Stimulated activated CD4-positive, alpha-beta T cell treated with anti-CD3 and anti-CD28 coated beads, Interleukin-15, amount 100 ng/mL, for 1 hour (primary cell): ENCODE measurements at places on chromosomes 11 and 22.

DNA sequence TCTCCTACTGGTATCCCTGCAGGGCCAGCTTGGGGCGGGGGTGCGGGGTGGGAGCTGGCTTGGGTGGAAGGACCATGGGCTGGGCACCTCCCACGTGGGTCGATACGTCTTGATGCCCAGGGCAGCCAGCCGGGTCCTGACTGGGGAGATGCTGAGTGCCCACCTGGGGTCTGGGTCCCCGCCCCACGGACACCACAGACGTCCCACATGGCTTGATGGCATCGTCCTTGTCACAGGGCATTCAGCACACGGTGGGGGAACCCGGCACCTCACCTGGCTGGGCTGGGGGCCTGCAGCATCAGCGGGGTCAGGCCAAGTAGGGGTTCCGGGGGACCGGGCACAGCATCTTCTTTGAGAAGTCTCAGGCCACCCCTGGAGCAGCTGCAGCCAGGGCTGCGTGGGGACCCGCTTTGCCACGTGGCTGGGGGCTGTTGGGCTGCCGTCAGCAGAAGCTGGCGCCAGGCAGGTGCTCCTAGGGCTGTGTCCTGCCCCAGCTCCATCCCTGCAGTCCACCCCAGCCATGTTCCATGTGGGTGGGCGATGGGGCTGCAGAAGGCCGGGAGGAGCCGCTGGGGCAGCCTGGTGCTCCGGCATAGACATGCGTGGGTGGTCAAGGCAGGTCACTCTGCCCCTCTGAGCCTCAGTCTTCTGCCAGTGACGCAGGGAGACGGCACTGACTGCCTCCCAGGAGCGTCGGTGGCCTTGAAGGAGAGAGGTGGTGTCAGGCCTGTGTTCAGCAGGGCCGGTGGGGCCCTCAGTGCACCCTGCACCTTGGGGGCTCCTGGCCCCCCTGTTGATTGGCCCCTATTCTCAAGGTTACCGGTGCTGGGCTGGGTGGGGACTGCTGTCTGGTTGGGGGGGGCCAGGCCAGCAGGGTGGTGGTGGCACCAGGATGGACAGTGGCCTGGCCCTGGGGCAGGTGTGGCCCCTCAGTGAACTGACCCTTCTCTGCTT is 8.4 kb downstream of the SELENOO start:
- no peak for DNase-seq

GRCh38 chr11:13384908-13385640 is 77.9 kb downstream of the BTBD10 start:
- DNase-seq: no peak

DNA sequence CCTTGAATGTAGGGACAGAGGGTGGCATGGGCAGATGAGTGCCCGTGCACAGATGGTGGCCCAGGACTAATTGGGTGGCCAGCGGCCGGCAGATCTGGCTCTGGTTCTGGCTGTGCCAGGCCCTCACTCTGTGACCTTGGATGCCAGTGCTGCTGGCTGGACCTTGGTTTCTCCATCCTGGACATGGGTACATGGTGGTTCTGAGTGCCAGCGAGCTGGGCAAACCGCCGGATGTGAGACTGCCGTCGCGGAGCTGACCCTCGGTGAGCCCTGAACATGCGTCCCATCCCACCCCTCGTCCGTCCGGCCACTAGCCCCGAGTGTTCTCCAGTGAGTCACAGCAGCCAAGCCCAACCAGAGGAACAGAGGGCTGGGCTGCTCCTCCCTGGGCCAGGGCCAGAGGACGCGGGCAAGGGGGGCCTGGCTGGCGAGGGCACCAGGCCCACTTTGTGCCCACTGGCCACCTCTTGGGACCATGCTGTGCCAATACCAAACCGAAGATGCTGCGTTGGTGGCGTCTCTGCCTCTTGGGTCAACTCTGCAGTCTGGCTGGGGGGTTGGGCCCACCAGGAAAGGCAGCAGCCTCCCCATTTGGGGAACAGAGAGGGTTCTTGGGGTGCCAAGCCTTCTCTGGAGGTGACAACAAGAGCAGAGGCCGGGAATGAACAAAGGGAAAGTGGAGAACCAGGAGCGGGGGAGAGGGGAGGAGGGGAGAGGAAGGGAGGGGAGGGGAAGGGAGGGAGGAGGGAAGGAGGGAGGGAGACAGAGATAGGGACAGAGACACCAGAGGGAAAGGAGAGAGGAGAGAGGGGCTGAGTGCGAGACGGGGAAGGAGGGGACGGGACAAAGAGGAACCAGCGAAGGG is 10.7 kb downstream of the LSP1 start:
- DNase-seq: no peak

- DNase-seq: no peak
Measured at GRCh38 chr11:65071907-65072630, 11.8 kb downstream of the CDCA5 start.

- no peak for DNase-seq
Measured at GRCh38 chr11:24297461-24297860, 199.4 kb upstream of the LUZP2 start.

GRCh38 chr11:129896062-129896461 is 684 bp upstream of the NFRKB start:
- DNase-seq: no peak

GRCh38 chr11:126573325-126573978 is 218.0 kb downstream of the ST3GAL4 start:
- DNase-seq: no peak

DNA sequence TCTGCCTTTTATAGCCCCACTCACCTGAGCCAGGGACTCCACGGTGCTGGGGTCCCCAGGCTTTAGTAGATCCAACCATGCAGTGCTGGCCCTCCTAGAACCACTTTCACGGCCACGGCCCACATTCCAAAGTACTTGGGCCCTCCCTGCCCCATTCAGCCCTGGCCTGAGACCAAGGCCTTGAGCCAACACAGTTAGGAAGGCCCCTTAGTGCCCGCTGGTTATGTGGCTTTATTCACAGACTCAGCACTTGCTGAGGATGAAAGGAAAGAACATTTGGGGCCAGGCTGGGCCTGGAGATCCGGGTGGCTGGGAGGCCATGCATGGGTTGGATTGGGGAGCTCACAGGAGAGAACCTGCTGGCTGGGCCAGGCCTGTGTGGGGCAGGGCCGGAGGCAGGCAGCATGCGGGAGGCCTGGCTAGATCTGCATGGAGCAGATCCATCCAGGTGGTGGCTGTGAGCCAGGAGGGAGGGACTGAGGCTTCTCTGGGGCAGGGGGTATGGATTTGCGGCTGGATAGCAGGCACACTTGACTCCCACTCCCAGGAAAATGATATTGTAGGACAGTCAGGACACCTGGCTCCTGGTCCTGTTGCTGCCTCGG is 12.6 kb downstream of the CHRM1 start:
- DNase-seq: no peak

DNA sequence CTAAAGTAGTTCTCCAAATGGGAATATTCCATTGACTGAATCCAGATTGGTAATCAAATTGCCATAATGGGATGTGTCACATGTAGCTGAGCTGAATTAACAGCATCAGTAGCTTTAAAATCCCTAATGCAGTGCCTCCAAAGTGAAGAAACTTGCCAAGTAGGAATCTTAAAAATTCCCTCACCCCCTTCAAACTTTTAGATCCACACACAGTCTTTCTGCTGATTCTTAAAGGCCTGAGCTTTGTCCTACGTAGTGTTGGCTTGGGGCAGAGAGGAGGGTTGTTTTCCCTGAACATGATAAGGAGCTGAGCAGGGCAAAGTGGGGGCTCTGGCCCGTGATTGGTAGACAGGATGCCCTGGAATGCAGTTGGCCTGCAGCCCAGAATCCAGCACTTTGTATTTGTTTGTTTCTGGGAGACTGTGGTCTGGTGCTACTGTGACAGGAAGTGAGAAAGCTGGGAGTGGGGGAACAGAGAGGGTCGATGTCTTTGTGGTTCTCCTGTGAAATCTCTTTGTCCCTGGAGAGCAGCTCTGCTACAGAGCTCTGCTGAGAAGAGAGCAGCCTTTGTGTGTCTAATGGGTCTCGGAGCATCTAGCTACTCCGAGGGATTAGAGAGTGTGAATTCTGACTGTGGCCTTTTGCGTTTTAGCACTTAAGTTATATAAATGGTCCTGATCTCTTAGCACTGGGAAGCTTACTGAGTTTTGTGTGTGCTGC is 16.9 kb downstream of the CTNND1 start:
- DNase-seq: no peak

- no peak for DNase-seq
Measured at GRCh38 chr11:56916587-56916986, 72.1 kb upstream of the OR5AK2 start.

DNA sequence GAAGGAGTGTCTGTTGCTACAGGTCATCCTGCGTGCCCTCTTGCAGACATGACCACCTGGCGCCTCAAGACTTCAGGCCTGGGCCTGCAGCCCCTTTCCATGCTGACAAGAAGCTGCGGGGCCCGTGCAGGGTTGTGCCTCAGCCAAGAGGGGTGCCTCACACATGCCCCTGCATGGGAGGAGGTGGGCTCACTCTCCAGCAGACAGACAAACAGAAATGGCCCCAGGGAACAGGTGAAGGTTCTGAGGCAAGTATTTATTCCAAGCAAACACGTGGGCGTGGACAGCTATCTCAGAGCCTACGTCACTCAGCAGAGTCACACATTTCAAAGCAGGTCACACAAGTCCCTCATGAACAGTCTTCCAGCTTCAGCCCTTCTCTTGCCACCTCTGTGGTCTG is 5.9 kb upstream of the SYCE3 start:
- no peak for DNase-seq

- DNase-seq: no peak
Measured at GRCh38 chr11:80443177-80443576, 1002.3 kb upstream of the TENM4 start.

DNA sequence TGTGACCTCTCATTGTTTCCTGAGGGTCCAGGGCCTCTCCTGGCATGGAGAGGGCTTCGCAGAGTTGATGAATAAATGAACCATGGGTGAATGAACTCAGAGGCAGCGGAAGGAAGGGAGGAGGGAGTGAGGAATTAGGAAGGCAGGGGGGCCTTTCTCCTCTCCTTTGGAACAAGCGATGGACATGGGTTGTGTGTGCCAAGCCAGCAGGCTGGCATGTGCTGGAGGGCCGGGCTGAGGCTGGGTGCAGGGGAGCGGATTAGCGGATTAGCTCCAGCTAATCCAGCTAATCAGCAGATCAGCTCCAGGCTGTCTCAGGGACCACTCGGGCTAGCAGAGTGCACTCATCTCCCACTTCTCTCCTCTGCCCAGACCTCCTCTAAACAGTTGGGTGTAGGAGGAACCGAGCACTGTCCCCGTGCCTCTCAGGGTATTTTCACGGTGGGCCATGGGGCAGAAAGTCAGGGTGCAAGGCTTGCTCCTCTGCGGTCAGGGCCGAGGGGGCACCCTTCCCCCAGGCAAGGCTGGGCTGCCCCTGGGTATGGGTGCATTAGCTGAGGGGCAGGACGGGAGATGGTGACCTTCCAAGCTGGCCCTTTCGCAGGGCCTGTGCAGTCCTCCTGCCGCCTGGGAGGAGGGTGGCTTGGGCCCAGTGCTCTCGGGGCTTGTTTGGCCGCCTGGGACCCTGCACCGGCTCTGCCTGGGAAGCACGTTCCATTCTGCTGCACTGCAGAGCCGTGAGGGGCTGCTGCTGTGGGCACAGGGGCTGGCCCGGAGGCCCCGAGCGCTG is 120.3 kb upstream of the B3GAT1 start:
- no peak for DNase-seq

- DNase-seq: no peak
Measured at GRCh38 chr11:115927823-115928329, 423.7 kb upstream of the CADM1 start.

GRCh38 chr11:70601861-70602538 is 203.7 kb downstream of the CTTN start:
- no peak for DNase-seq

DNA sequence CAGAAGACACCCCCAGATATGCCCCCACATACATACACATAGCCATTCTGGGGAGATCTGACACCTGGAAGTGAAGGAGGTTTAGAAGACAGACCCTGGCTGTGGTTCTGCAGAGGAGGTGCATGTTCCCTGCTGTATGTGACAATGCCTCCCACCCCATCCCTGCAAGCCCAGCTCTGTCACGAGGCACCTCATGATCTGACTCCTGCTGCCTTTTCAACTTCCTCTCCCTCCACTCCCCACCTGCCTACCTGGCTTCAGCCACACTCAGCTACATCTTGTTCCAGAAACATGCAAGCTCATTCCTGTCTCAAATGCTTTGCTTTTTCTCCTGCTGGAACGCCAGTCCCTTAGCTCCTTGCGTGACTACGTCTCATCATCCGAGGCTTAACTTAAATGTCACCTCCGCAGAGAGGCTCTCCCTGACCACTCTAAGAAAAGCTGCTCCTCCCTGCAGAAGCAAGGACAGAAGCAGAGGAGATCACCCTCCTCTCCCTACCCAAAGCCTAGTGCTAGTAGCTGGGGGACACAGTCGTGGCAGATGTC is 114.5 kb downstream of the FEZ1 start:
- DNase-seq: no peak

- DNase-seq: no peak
Measured at GRCh38 chr22:36375071-36375980, 12.4 kb downstream of the MYH9 start.

DNA sequence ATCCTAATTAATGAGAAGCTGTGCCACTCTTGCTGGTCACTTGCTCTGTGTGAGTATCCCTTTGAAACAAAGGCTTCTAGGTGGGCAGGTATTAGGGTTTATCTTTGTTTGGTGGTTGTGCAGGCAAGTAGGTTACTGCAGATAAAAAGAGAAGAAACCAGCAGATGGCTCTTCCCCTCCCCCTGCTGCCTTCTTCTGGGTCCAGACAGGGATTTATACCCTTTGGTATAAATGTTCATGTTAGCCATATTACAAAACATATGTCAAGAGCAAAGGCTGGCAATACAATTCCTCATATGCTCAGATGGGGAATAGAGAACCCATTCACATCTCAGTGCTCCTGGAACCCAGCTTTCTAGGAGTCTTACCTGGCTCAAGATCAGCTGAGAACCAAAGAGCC is 109.9 kb downstream of the NAV2 start:
- DNase-seq: no peak

DNA sequence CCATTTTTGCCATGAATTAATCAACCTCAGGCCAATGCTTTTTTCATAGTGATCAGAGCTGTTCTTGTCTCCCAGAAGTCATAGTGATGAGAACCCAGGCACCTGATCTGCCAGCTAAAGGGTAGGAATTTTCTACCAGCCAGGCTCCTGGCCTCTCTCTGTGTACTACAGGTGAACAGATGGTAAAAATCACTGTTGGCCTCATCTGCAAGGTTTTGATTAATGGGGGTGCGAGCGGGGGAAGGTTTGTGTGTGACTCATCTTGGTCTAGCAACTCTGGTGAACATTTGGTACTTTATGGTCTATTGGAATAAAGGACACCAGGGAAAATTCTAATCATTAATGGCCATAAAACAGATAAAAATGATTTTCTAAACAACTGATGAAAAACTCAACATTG is 14.4 kb upstream of the APOL4 start:
- no peak for DNase-seq

DNA sequence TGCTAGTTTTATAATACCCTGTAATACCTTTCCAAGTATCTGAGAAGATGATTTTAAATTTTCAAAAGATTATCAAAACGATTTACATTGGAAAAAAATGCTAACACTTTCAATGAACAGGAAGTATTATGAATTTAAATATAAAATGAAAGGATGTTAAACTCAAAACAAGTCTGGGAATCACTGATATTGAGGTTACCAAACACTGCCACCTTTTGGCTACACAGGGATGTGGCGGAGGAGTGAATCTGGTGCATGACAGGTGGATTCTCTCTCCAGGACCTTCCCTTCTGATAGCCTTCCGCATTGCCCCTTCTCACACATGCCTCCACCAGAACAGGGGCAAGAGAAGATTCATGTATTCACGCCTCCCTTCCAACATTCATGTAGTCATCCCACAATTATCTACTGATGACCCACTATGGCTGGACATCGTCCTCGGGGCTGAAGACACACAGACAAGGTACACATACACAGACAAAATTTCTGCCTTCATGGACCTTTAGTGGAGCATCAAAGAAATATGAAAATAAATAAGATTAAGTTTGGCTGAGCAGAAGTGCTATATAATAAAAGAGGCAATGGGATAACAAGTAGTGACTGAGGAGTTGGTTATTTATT is 34.7 kb downstream of the ATG16L2 start:
- DNase-seq: no peak
